ENCODE measurements at places on chromosomes 6 and 20.

DNA sequence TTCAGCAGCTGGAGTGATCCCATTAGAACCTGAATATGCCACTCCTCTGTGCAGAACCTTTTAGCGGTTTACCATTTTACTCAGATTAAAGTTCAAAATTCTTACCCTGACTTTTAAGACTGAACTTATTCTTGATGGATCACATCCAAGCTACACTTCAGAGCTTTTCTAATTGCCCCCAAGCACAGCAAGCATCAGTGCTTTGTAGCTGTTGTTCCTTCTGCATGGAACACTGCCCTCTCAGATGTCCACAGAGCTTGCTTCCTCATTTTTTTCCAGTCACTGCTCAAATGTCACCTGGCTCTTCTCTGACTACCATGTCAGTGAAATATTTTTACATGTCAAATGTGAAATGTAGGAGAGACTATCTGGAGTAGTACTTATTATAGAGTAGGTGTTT lies 1.6 kb upstream of the SLC35B3 start:
- DNase-seq: no peak

DNA sequence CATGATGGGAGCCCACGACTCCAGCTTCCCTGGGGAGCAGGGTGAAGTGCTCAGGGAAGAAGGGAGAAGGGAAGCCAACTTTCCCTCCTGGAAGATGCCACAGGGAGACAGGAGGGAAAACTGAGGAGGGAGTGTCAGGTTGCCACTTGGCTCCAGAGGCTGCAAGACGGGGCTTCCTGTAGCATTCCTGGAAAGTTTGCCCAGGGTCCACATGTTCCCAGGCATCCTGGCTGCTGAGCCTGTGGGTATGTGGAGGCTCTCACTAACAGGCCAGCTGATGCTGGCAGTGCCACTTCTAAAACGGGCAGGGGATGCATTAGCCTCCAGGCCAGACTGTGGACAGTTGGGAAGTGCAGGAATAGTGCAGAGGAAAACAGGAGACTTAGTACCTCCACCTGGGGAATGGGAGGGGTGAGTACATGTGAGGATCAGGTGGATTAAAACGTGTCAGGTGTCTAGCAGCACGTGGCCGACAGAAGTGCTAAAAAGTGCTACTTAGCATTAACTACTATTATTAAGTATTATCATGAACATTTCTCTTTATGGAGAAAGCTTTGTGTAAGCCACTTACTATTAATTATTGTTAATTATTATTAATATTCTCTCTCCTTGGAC lies 33.2 kb downstream of the BANF2 start:
- no peak for DNase-seq

DNA sequence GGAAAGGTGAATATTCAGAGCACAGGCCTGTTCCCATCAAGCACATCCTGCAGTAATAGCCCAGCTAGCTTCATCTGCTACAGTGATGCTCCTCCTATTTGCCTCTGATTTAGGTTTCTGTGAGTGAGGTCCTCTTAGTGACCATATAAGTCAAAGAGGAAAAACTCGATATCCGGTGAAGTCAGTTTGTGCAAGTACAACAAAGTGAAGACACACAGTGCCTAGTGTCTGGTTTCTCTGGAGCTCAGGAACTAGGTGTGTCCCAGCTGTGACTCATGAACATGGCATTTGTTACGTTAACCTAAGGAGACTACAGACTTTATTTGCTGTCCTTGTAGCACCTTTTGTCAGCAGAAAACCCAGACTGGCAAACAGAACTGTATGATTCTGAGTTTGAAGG lies 33.9 kb downstream of the EDN1 start:
- no peak for DNase-seq

- DNase-seq: no peak
These were observed 46.9 kb downstream of the RAMACL start for GRCh38 chr6:166539543-166539942.

DNA sequence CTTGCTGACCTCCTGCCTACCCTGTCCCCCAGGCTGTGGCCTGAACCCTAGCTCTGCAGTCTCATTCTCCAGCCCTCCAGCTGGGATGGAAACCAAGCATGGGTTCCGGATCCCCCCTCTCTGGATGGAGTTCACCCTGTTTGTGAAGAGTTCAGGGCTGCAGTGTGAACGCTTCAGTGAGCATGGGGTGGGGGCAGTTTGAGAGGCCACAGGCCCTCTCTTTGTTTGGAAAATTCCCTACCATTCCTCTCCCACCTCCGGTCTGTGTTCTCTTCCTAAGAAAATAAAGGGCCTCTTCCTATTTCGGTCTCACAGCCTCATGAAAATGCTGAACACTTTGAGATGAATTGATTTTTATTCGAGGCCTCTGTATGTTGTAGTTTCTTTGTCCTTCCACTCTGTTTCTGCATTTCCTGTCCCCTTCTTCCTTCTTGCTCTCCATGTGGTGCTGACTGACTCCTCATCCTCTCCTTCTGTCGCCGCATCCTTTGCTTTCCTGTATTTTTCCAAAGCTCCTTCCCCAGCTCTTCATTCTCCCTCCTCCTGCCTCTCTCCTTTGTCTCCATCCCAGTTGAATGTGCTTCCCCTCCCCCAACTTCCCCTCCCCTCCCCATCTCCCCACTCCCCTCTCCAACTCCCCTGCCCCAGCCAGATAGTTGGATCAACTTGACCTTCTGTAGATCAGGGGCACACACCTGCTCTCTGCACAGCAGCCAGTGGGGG lies 2.4 kb upstream of the KCNK5 start:
- DNase-seq: no peak

DNA sequence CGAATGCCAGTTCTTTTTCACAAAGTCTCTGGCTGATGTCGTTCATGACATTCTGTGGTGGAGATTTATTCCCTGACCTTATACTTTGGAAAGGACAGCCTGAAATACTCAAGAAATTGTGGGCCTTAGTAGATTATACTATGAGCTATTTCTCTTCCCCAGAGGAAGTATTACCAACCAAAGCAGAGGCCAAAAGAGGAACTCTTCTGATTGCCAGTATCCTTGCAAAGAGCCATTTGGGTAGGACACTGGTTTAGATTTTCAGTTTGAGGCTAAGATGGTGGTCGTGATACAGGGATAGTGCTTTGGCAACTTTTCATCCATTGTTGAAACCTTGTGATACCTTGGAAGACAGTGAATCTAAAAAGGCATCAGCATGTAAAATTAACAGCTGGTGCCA lies 327.3 kb downstream of the HACE1 start:
- DNase-seq: no peak

DNA sequence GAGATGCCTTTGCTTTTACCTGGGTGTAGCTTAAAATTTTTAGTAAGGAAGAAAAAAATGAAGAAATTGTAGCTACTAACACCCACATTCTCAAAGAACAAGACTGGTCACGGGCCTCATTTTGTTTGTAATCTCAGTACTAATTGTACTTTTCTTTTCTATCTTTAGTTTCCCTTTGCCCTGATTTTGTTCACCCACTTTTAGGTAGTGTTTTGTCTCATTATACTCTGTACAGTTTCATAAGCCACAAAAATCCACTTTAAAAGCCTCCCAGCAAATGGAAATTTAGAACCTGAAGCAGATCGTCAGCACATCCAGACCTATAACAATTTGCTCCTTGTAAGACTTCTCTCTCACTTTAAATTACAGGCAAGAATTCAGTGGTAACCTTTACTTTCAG lies 43.3 kb downstream of the TP53INP2 start:
- DNase-seq: no peak

DNA sequence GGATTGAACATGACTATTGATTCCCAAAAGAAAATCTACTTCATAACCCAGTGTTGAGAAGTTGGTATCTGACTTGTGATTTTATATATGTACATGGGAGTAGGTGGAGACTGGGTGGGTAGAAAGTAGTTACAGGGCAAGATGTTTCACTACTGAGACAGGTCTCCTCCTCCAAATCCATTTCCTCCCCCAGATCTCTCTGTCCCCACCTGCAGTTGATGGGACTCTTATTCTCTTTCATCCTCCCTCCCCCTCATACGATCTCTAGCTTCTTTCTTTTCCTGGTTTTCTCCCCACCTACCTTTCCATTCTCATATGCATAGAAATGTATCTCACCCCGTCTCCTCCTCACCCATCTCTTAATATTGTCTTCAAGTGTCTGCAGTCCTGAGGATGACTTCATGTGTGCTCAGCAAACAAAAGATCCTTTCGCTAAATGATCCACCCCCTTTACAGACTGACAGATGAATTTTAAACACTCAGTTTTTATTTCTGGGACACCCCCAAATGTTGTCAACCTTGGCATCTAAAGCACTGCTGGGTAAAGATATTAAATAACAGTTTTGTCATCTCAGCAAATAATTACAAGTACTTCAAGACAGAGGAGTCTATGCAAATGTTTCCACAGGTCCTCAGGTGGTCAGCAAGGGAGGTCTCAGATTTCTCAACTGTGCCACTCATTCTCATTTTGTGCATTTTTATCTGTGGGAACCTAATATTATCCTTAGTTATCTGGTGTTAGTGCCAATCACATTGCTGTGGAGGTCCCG lies 18.7 kb upstream of the HECA start:
- no peak for DNase-seq

GRCh38 chr6:160972111-160972510 lies 19.5 kb upstream of the MAP3K4 start:
- no peak for DNase-seq

DNA sequence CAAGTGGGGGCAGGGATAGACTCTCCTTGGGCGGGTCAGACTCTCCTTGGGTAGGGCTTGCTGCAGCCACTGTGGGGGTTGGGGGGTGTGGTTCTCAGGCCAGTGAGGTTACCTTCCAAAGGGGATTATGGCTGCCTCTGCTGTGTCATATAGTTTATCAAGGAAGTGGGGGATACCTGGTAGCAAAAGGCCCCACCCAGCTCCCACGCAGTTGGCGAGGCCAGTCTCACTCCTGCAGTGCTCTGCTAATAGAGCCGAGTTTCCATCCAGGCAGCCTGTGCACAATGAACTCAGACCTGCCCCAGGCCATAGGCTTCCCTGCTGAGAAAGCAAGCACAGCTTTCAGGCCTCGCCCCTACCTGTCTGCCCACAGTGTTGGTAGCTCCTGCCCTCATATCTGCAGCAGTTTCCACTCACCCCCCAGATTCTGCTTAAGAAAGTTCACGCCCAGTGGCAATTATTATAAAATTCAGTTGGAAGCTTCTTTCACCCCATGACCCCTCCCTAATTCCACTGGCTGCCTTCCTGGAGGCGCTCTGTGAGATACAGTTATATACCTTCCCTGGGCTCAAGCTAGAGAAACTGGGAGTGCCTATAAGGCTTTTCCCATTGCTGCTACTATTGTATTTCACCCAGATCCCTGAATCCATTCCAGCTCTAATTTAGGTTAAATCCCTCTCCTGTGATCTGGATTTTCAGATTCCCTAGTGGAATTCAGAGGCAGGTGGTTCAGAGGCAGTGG lies 56.1 kb downstream of the HDDC2 start:
- DNase-seq: no peak

- no peak for DNase-seq
These were observed 79.9 kb upstream of the CD83 start for GRCh38 chr6:14037402-14038277.

GRCh38 chr6:131597446-131597845 lies 24.4 kb downstream of the ARG1 start:
- DNase-seq: no peak

GRCh38 chr6:148240461-148240840 lies 102.2 kb upstream of the SASH1 start:
- DNase-seq: no peak

Data from head of caudate nucleus (tissue), 42 donors.